ENCODE measurements at places on chromosomes 4 and X. TPM values are rescaled to one million over a fixed set of nuclear protein-coding genes. Genes with fewer than 3 reads are reported as not detected.

CTAG1B gene
- not detected for total RNA-seq

HELT gene
- not detected for total RNA-seq

PPEF2 gene
- total RNA-seq: not detected

CA5B gene
- 2.2 TPM for total RNA-seq

ANOS1 gene
- total RNA-seq: 0.02 TPM

PPBP gene
- not detected for total RNA-seq

CTPS2 gene
- 8.4 TPM for total RNA-seq

HS6ST2 gene
- total RNA-seq: 0.17 TPM

RXFP1 gene
- total RNA-seq: not detected

C1QTNF7 gene
- not detected for total RNA-seq

NIPAL1 gene
- total RNA-seq: 0.70 TPM

SMIM31 gene
- total RNA-seq: not detected

GAB1 gene
- total RNA-seq: 2.6 TPM

FSTL5 gene
- total RNA-seq: not detected

NXF2B gene
- total RNA-seq: not detected

DCAF12L1 gene
- total RNA-seq: not detected

LRP2BP gene
- 0.17 TPM for total RNA-seq

NKX3-2 gene
- 0.14 TPM for total RNA-seq

ZDHHC15 gene
- total RNA-seq: not detected

FGFR3 gene
- 1.8 TPM for total RNA-seq

CRMP1 gene
- total RNA-seq: 4.0 TPM

CXCL5 gene
- total RNA-seq: 28.1 TPM

PSAPL1 gene
- total RNA-seq: 0.33 TPM

ANKRD50 gene
- total RNA-seq: 5.6 TPM

PDGFC gene
- 2.4 TPM for total RNA-seq

AMOT gene
- 0.03 TPM for total RNA-seq

PCYT1B gene
- total RNA-seq: not detected

THAP6 gene
- total RNA-seq: 4.8 TPM

NCAPG gene
- 29.0 TPM for total RNA-seq

NRK gene
- not detected for total RNA-seq

WDFY3 gene
- 8.3 TPM for total RNA-seq

TLR2 gene
- total RNA-seq: 0.61 TPM

NUDT10 gene
- 1.2 TPM for total RNA-seq

RBM46 gene
- total RNA-seq: not detected

VGLL1 gene
- not detected for total RNA-seq

GATA1 gene
- total RNA-seq: not detected

SYTL4 gene
- total RNA-seq: 3.7 TPM

ENOX2 gene
- total RNA-seq: 7.0 TPM

CENPVL2 gene
- not detected for total RNA-seq

AKAP4 gene
- total RNA-seq: 0.10 TPM

USP46 gene
- total RNA-seq: 8.2 TPM

CXorf49 gene
- total RNA-seq: not detected

RAB28 gene
- total RNA-seq: 9.7 TPM

AIMP1 gene
- 41.7 TPM for total RNA-seq

IL13RA1 gene
- 61.1 TPM for total RNA-seq

TEX11 gene
- total RNA-seq: not detected

TRIM2 gene
- 0.62 TPM for total RNA-seq
